ENCODE measurements at places on chromosomes 16 and 17. TPM values are rescaled to one million over a fixed set of nuclear protein-coding genes. Genes with fewer than 3 reads are reported as not detected.

The BICDL2 gene
- 2.5 TPM for polyA plus RNA-seq

The SLC4A1 gene
- 22.7 TPM for polyA plus RNA-seq

The TM4SF5 gene
- not detected for polyA plus RNA-seq

GRCh38 chr16:20821682-20822081 lies 15.4 kb downstream of the REXO5 start:
- no peak for DNase-seq

GRCh38 chr16:15882563-15882962 lies 5.8 kb downstream of the CEP20 start:
- DNase-seq, result no peak

- no peak for DNase-seq
These were observed 67.5 kb downstream of the XYLT1 start for GRCh38 chr16:17403156-17403809.

DNA sequence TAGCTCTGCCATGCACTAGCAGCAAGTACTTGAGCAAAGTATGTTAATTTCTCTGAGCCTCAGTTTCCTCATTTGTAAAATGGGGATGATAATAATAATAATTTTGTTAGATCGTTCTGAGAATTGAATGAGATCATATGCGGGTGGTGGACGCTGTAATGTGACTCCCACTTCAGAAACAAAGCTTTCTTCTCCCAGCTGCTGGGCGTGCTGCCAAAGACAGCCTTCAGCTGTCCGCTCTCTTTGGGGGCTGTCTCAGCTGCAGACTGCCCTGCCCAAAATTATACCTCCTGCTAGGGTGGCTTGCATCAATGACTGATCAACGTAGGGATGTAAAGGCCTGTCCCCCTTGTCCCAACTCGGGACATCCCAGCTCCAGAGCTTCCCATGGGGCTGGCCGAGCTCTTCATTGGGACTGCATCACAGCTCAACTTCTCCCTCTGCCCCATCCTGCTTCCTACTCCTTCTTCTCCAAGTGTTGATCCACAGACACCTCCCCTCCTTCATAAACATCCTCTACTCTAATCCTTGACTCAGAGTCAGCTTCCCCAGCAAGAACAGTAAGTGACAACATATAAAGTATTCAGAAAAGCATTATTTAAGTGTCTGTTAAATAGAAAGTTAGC lies 30.7 kb upstream of the CDH5 start:
- DNase-seq, result no peak

GRCh38 chr16:82037251-82037650 lies 2.2 kb downstream of the HSD17B2 start:
- DNase-seq, result no peak

GRCh38 chr17:19301973-19302372 lies 60.5 kb downstream of the B9D1 start:
- no peak for DNase-seq

Data from left lung (tissue), 14 donors.